Naive thymus-derived CD8-positive, alpha-beta T cell (primary cell): ENCODE measurements at places on chromosomes 7 and 10. TPM values are rescaled to one million over a fixed set of nuclear protein-coding genes. Genes with fewer than 3 reads are reported as not detected.
A peak's percentile ranks its signal among the peaks of the same experiment; 100 is the strongest.

DNA sequence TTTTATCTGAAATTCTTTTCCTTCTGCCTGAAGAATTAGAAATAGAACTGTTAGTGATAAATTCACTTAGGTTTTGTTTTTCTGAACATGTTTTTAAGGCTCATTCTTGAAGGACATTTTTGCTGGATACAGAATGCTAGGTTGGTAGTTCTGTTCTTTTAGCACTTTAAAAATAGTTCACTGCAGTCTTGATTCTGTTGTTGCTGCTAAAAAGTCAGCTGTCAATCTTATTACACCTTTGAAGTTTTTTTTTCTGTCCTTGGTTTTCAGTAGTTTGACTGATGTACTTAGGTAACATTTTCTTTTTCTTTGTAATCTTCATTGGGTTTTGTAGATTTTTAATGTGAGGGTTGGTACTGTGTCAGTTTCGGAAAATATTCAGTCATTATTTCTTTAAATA is 48.7 kb downstream of the C1GALT1 start:
- DNase-seq = no peak

DNA sequence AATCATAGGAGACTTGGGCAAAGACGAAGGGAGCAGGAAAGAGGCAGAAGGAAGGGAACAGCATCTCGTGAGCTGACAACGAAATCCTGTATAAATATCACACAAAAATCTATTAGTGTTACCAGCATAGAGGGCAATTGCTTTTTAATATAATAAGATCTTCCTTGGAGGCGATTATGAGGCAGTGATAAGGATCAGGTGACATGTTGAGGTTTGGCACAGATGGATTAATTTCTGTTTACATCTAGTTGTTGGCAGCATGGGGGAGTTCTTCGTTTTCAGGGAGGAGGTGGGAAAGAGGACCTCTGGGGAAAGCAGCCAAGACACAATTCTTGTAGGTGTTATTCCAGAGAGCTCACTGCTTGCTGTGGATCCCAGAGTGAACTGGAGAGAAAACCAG is 163.8 kb downstream of the PLXNA4 start:
- DNase-seq = no peak

DNA sequence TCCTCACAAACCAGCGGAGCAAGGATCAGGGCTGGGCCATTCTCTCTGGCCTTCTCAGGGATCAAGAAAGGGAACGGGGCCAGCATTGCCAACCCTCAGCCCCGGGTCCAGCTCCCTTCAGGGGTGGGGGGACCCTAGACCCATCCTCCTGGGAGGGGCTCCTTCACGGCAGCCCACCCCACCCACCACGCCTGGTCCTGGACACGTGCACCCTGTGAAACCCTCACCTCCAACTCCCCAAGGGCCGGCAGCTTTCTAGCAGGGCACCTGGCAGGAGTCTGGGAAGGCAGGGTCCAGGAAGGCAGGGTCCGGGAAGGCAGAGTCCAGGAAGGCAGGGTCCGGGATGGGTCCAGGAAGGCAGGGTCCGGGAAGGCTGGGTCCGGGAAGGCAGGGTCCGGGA is 46.6 kb upstream of the ADGRA1 start:
- DNase-seq = no peak

- DNase-seq = no peak
These were observed 121.5 kb downstream of the ITIH5 start for GRCh38 chr10:7545261-7545660.

DNA sequence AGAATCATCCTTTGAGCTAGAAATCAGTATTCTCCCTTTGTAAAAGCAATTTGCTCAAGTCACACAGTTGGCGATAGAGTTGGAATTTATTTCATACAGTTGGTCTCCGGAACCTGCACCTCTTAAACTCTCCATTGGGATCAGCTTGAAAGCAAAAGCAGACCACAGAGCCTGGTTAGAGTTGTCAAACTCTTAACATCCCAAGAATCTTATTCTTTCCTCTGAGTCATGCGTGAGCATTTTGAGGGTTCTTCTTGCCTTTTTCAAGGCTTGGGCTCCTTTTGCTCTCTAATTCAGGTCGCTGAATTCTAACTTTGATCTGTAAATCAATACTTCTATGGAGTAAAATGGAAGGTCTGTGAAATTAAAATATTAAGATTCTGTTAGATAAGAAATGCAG is 19.6 kb upstream of the SCIN start:
- DNase-seq = no peak

DNA sequence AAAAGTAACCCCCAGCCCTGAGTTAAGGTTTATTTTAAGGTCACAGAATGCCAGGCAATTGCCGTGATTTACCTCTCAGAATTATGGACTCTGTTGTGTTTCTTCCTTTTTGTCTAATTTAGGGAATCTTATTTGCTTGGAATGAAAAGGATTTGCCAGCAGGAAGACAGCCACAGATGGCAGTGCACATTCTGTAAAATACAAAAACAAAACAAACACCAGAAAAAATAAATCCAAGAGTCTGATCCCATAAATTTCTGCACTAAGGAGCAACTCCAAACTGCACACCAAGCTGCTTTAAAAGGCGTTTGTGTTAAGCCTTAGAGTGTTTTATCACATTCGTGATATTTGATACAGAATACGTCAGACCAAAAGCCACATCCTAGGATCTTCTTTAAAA is 199.0 kb upstream of the C7orf33 start:
- DNase-seq = no peak

DNA sequence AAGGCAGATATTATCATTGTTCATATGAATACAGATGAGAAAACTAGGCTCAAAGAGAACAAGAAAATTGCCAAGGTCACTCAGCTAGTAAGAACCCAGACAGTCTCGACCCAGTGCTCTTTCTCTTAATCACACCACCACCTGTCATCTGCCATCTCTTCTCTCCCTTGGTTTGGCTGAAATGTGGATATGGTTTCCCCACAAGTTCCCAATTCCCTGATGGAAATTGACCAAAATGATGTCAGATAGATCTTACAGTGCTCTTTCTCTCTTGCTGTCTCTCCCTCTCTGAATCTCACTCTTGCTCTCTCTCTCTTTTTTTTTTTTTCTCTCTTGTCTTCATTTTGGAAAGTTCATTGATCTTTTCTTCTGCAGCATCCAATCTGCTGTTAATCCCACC is 9.1 kb downstream of the C10orf90 start:
- no peak for DNase-seq

- no peak for DNase-seq
These were observed 338.2 kb upstream of the AOAH start for GRCh38 chr7:37062560-37062859.

DNA sequence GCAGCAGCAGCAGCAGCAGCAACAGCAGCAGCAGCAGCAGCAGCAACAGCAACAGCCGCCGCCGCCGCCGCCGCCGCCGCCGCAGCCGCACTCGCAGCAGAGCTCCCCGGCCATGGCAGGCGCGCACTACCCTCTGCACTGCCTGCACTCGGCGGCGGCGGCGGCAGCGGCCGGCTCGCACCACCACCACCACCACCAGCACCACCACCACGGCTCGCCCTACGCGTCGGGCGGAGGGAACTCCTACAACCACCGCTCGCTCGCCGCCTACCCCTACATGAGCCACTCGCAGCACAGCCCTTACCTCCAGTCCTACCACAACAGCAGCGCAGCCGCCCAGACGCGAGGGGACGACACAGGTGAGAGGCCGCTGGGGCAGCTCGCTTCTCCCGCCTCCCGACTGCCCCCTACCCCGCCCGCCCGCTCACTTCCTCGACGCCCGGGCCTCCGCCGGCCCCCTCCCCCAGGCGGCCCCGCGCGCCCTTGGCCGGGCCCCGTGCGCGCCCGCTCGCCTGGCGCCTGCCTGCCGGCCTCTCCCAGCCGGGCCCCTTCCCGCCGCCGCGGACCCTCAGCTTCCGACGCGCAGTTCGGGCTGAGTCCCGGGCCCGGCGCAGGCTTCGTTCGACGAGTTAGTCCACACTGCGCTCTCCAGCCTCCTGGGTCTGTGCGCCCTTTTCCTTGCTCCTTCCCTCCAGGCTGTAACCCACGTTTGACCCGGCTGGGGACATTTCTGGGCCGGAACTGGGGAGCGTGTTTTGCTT is 882 bp downstream of the DLX6 start:
- peak; percentile 24 for DNase-seq

DNA sequence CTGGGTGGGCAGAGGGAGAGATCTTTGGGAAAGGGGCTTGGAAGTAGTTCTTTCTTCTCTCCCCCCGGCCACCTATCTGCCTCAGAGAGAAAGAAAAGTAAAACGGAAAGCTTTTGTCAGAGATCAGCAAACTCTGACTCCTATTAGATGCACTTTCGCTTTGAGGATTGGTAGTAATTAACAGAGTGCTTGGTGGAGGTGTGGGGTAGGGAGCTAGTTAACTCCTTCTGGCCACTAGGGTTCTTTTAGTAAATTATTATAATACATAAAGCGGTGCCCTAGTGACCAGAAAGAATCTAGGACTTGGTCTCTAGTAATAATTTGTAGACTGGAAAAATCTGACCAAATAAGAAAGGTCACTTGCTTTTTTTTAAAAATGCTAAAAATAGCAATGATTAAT is 54.6 kb downstream of the CPVL start:
- DNase-seq = no peak

- no peak for DNase-seq
These were observed 33.9 kb downstream of the MALSU1 start for GRCh38 chr7:23332910-23333612.

GRCh38 chr7:135661311-135662122 is 797 bp upstream of the STMP1 start:
- no peak for DNase-seq

- no peak for DNase-seq
These were observed 3.6 kb downstream of the SFXN4 start for GRCh38 chr10:119161680-119162451.

- no peak for DNase-seq
These were observed 176.3 kb downstream of the CYP26A1 start for GRCh38 chr10:93250010-93250409.

DNA sequence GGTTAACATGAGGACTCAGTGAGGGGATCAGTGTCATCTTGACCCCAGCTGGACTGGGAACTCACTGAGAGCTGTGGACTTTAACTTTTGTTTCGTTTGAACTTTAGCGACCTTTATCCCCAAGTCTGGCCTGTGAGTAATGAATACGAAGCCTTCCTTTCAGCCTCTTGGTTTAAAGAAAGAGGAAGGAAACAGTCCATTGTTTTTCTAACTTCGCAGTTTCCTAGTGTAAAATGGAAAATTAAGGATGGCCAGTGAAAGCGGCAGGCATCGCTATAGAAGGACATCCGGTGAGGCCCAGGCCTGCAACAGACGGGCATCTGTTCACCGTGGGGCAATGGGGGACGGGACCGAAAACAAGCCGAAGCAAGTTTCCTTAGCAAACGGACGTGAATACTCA is 44.1 kb upstream of the ADO start:
- no peak for DNase-seq

GRCh38 chr10:4661511-4662255 is 164.3 kb upstream of the AKR1E2 start:
- no peak for DNase-seq

- no peak for DNase-seq
These were observed 558.9 kb upstream of the MGMT start for GRCh38 chr10:128908099-128908498.

DNA sequence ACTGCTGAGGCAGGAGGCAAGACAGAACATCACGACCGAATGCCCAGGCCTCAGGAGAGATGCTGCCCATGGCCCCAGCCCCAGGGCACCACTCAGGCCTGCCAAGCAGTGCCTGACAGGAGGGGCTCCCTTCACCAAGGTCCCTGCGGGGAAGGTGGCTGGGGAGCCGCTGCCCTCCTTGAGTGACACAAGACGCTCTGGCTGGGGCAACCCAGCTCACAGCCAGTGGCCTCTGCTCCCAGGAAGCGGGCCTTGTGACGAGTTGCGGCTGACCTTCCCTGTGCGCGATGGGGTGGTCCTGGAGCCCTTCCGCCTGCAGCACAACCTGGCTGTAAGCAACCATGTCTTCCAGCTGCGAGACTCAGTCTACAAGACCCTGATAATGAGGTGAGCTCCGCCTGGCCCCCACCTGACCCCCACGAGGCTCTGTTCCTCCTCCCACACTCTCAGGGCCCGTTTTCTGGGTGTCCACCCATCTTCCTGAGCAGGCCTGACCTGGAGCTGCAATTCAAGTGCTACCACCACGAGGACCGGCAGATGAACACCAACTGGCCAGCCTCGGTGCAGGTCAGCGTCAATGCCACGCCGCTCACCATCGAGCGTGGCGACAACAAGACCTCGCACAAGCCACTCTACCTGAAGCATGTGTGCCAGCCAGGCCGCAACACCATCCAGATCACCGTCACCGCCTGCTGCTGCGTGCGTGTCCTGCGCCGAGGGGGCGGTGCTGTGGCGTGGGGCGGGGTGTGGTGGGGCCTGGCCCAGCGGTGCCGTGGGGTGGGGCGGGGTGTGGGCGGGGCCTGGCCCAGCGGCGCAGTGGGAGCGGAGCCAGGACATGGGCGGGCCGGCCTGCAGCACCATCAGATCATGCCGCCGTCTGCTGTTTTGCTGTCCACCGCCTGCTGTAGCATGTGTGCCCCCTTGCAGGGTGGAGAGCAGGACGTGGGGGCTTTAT is 12.8 kb downstream of the ZMIZ2 start:
- DNase-seq = no peak

DNA sequence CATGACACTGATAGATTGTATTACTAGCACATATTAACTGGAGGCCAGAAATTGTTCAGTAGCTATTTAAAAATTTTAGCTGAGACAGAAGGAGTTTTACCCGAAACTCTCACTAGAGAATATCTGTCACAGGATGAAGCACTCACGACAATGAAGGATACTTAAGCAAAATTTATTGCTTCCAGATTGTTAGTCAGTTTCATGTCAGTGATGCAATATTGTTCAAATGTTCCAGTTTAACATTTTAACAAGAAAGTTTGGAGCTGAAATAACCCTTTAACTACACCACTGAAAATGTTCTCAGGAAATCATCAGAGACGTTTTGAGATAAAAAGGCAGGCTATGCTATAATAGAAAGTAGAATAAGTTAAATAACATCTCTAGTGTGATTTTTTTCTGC is 15.0 kb upstream of the CADPS2 start:
- no peak for DNase-seq

GRCh38 chr10:111146025-111146640 is 69.3 kb downstream of the ADRA2A start:
- DNase-seq = no peak

DNA sequence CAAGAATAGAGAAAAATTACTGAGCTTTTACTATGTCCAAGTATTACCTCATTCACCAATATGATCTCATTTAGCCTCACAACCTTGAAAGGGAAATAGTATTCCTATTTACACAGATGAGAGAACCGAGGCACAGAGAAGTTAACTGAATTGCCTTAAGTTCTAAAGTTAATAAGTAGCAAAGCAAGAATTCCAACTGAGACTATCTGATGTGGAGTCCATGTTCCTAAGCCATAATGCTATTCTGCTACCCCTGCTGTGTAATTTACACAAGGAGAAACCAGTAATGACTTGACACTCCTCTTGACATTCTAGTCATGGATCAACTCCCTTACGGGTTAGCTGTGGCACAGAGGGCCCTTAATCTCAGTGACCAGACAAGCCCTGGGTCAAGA is 60.7 kb downstream of the ABCB4 start:
- DNase-seq = no peak

GRCh38 chr7:22732556-22733126 is 5.6 kb downstream of the IL6 start:
- no peak for DNase-seq

- no peak for DNase-seq
These were observed 223.4 kb downstream of the MGMT start for GRCh38 chr10:129690248-129691070.

ATAD1 gene
- total RNA-seq = 59.7 TPM

CARD11 gene
- 104 TPM for total RNA-seq

ELMO1 gene
- 120 TPM for total RNA-seq

ACBD7 gene
- total RNA-seq = 1.2 TPM

MYOZ1 gene
- total RNA-seq = not detected

ERV3-1 gene
- 23.2 TPM for total RNA-seq

CXCL12 gene
- total RNA-seq = not detected

CAMK2B gene
- not detected for total RNA-seq

FZD1 gene
- not detected for total RNA-seq

EPHA1 gene
- total RNA-seq = 44.9 TPM

HACD1 gene
- total RNA-seq = 1.4 TPM

NKX2-3 gene
- total RNA-seq = not detected
